Daoy (cell line): ENCODE measurements at places on chromosomes 13 and 19. TPM values are rescaled to one million over a fixed set of nuclear protein-coding genes. Genes with fewer than 3 reads are reported as not detected.

GRCh38 chr19:10766049-10766623, 48.3 kb downstream of the DNM2 start:
- no peak for DNase-seq

MAP4K1 gene
- 0.11 TPM in 1 of 2 replicates, not detected in the other for total RNA-seq

GRCh38 chr13:110993788-110994187, 78.9 kb upstream of the ANKRD10 start:
- no peak for DNase-seq

BEST2 gene
- not detected in 2 replicates for total RNA-seq

DNA sequence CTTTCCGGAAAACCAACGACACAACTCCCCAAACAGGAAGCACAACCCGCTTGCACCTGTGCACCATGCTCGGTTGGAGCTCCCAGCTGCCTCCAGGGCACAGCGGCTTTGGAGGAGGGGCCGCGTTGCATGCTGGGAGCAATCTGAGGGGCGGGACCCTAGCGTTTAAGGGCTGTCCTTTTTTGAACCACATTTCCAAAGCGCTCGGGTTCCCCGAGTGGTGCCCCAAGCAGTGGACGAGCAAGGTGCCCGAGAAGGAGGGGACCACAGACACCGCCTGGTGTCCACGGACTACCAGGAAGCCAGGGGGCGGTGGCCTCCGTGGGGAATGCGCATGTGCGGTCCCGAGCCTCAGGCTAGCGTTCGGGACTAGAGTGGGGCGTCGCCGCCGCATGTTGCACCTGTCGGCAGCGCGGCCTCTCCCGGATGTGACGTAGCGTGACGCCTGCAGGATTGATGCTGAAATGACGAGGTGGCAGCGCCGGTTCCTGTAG, 11.9 kb upstream of the ZNF57 start:
- no peak for DNase-seq

- DNase-seq = no peak
These were observed 418.6 kb downstream of the FOXO1 start for GRCh38 chr13:40247845-40248244.

PRR20C gene
- total RNA-seq = not detected in 2 replicates

GRCh38 chr19:5567360-5567969, at the start of gene TINCR:
TINCR (minus strand) TSS chr19:5567953.
- DNase-seq = no peak

DNA sequence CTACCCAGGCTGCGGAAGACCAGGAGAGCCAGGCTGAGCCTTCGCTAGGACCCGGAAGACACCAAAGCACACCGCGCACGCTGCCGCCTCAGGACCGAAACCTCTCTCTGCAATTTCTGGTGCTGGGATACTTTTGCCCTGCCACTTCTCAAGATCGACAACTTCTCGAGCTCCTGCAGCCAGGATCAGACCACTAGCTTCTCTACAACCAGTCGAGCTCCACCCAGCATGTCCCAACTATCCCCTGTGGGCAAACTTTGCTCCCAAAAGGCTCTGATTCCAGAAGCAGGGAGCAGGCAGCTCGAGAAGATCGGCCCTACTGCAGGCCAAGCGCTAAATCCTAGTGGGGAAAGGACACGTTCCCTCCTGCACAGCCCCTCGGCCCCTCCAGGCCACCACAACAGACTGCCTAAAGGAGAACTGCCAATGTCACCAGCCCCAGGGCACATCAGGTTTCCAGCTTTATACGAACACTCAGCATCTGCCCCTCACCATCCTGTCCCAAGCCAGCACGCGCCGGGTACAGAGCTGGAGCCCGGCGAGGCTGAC, 979 bp downstream of the AKAP8 start:
- DNase-seq = peak; percentile 70

DNA sequence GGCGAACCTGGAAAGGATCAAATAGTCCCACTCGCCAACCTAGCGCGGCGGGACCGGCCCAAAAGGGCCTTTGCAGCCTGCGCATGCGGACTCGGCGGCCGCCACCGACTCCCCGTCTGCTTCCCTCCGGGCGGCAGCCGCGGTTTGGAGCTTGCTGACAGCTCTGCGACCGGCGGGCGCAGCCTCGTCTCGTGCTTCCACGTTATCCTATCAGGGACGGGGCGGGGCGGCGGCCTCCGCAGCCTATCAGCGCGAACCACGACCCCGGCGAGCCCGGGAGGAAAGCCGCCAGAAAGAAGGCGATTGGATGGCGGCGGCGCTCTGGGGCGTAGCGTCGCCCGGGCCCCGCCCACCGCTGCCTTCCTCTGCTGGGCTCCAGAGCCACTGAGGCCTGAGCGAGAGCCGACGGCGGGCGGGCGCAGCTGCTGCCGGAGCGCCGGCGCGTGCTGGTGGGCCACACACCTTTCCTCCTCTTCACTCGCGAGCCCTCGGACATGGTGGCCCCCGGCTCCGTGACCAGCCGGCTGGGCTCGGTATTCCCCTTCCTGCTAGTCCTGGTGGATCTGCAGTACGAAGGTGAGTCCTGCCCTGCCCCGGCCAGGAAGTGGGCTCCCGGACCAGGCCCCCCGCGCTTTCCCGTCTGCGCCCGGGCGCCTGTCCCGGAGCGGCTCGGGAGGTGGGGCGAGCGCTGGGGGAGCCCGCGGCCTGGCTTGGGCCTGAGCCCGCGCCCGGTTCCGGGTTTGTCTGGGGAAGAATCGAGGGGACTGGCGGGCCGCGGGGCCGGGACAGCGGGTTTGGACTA, at the start of gene DNAJC3:
DNAJC3 (plus strand) TSS at position 378 of the 802 bp plus-strand sequence; CDS start at position 495, 117 bp downstream.
- DNase-seq = peak; percentile 97

NBEA gene
- 1.9 and 2.4 TPM in 2 replicates for total RNA-seq

PABPC3 gene
- 0.63 TPM in 1 of 2 replicates, not detected in the other for total RNA-seq

GRCh38 chr19:46962030-46962570, 57.5 kb upstream of the NPAS1 start:
- DNase-seq = no peak

- DNase-seq = no peak
These were observed 35.7 kb downstream of the KCNC3 start for GRCh38 chr19:50293263-50294004.

CYP2A7 gene
- total RNA-seq = not detected in 2 replicates

GRCh38 chr13:43804461-43805070, 17.8 kb upstream of the ENOX1 start:
- peak; percentile 21 for DNase-seq

- no peak for DNase-seq
These were observed 85.7 kb downstream of the LACC1 start for GRCh38 chr13:43965459-43965845.

- DNase-seq = no peak
These were observed 49.2 kb downstream of the LATS2 start for GRCh38 chr13:21012211-21012610.
